HTR-8/SVneo (cell line): ENCODE measurements at places on chromosomes 5 and 9.

DNA sequence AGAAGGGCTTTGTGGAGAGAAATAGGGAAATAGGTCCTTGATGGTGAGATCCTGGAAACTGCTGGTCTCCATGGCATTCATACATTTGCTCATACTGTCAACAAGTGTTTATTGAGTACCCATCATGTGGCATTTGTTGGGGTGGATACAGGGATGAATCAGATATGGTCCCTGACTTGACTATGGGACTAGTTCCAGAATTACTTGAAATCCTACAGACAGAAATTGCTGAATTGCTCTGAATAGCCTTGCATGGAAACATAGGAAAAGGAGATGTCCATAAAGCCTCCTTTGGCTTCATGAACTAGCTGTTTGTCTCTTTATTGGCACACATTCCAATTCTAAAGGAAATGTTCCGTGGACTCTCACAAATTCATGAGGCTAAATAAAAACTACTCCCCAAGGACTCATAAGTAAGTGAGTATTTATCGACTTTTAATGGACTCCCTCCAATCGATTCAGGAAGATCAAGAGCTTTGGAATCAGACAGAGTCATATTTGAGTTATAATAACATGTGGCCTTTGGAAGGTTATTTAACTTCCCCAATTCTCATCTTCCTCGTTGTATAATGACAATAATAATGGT, 122.4 kb upstream of the C6 start:
- DNase-seq: no peak

DNA sequence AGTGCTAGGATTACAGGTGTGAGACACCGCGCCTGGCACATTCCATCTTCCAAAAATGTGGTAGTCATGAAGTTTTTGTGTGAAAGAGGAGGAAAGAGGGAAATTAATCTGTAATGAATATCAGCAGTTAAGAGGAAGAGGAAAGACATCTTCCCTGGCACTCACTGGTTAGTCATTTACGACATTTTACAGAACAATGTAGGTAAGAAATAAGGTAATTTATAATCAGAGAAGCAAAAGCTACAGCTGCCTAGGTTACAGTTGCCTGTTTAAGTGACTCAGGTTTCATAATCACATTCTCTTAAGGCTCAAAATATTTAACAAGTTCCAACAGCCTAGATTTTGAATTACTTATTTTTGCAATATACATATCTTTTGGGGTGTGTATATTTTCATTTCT, 26.9 kb downstream of the CNOT6 start:
- no peak for DNase-seq

DNA sequence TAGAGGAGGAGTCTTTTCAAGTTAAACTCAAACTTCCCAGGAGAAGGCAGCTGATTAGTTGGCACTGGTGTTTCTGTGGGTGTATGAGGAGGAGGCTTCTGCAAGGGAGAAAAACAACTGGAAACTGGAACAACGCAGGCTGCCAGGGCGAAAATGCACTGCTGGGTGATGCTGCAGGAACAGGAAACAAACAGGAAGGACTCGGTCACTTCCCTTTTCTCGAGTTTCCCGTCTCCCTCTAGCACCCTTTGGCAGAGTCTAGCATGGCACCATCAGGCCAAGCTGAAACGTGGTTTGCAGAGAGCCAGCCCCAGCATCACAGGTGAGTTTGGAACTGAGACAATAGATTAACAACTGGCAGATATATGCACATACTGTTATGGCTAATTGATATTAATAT, 77.5 kb upstream of the CAST start:
- DNase-seq: no peak

DNA sequence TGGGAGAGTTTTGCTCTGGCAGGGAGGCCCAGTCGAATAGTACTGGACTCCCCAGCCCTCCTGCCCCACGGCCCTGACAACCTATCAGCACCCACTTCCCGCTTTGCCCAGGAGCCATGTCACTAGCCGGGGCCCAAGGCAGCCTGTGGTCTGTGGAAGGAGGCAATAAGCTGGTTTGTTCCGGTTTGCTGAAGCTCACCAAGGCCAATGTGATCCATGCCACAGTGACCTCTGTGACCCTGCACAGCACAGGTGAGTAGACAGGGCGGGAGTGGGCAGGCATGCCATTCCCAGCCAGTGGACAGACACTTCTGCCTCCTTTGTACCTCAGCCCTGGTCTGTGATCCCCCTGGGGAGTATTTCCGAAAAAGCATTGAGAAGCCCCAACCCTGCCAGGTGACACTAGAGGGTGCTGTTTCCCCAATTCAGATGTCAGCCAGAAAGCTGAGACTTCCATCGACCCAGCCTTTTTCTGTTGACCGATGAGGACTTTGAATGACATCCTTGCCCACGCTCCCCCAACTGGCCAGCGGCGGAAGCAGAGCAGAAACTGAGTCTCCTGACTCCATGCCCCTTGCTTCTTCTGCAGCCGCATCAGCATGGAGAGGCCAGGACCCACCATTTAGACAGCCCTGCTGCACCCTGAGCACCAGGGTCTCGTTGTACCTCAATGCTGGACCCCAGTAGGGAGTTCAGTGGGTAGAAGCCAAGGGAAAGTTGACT, 9.6 kb downstream of the PCYOX1L start:
- peak; percentile 87 for DNase-seq

- no peak for DNase-seq
Measured at GRCh38 chr9:5470122-5470521, 19.8 kb downstream of the CD274 start.

GRCh38 chr5:107381189-107381856, 289.4 kb downstream of the EFNA5 start:
- DNase-seq: peak; percentile 63

DNA sequence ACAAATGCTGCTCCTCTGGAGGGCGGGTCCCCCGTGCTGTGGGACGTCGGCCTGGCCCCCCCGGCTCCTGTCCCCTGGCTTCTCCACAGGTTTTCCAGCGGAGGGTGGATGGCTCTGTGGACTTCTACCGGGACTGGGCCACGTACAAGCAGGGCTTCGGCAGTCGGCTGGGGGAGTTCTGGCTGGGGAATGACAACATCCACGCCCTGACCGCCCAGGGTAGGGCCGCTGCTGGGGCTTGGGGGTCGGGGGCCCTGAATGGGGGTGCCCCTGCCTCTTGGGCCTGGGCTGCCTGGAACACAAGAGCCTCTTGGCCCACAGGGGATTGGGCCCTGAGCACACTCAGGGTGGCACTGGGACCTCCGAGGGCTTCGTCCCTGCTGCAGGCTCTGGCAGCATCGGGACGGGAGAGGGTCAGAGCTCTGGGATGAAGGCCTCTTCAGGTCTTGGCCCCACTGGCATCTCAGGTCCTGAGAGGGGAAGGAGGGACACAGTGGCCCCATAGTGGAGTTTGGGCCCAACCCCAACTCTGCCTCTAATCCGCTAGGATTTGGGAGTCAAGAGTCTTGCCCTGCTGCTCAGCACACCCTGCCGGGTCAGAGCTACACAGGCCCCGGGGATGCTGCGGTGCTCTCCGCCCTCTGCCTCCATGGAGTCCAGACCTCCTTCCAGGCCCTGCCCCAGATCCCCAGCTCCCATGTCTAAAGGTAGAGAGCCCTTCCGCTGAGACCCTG, 5.2 kb downstream of the FCN2 start:
- no peak for DNase-seq

DNA sequence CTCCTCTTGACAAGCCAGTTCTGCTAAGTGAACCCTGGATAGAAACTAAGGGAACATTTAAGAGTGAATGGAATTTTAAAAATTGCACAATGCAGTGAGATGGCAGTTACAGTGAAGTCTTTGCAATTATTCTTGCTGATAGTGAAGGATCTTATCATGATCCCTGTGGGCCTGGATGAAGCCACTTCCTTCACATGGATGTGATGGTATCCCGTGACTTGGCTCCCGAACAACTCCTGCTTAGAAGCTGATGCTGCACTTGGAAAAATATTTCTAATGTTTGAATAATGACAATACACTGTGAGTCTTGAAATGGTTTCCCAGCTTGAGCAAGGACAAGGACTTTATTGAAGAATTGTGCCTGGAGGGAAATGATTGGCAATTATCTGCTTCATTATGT, 49.2 kb upstream of the NTRK2 start:
- no peak for DNase-seq

- DNase-seq: no peak
Measured at GRCh38 chr5:135195270-135195608, 161.2 kb upstream of the PITX1 start.

GRCh38 chr9:90256345-90256744, 386.3 kb downstream of the DIRAS2 start:
- DNase-seq: no peak

- no peak for DNase-seq
Measured at GRCh38 chr9:137383784-137384756, 38.9 kb downstream of the EXD3 start.

- DNase-seq: no peak
Measured at GRCh38 chr9:19939734-19940278, 151.0 kb upstream of the SLC24A2 start.

DNA sequence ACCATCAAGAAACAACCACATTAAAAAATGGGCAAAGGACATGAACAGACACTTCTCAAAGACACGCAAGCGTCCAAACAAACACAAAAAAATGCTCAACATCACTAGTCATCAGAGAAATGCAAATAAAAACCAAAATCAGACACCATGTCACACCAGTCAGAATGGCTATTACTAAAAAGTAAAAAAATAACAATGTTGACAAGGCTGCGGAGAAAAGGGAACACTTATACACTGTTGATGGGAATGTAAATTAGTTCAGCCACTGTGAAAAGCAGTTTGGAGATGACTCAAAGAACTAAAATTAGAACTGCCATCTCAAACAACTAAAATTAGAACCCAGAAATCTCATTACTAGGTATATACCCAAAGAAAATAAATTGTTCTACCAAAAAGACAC, 80.4 kb downstream of the CAAP1 start:
- no peak for DNase-seq

- DNase-seq: no peak
Measured at GRCh38 chr9:90308691-90309090, 333.9 kb downstream of the DIRAS2 start.

DNA sequence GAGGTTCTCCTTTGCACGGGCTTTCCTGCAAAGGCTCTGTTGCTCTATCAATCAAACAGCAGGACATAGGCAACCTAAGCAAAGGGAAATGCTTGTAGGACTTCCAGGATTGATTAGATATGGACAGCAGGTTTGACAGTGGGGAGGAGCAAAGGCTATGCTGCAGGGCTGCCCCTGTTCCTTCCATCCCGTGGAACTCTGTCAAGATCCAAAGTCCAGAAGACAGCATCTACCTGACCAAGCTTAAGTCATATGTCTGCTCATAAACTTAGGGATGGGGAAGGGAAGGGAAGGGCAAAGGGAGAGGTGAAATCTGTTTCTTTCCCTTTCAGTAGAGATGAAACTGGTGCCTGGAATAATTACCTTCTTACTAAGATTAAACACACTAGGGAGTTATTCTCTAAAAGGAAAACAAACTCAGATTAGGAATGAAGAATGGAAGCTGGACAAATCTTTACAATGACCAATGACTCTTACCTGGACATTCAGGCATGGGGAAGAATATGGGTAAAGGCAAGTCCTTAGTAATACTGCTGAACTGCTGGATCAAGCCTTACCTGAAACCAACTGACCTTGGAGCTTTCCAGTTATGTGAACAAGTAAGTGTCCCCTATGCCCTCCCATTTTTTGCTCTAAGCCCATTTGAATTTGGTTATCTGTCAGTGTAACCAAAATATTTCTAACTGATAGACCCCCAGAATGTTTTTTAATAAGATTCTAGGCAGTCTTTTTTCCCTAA, 8.4 kb upstream of the ACOT12 start:
- DNase-seq: no peak

DNA sequence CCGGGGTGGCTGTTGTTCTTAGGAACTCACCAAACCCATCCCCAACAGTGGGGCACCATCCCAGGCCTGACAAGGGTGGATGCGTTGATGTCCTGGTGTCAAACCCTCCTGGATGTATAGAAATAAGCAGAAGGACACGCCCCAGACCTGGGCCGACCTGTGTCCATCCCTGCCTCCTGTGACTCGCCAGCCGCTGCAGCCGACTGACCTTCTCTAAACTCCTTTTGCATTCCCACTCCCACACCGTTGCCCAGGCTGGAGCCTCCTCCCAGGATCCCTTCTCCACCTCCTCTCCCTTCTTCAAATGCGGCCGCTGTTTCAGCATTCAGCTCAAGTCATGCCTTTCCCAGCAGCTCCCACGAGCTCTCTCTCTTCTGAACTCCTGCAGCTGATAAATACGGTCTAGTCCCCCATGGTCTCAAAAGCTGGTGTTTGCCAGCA, 213.2 kb upstream of the IER5L start:
- DNase-seq: no peak

GRCh38 chr5:138869763-138870500, 5.2 kb downstream of the LRRTM2 start:
- DNase-seq: no peak

GRCh38 chr9:13414349-13414748, 134.9 kb upstream of the MPDZ start:
- DNase-seq: no peak

DNA sequence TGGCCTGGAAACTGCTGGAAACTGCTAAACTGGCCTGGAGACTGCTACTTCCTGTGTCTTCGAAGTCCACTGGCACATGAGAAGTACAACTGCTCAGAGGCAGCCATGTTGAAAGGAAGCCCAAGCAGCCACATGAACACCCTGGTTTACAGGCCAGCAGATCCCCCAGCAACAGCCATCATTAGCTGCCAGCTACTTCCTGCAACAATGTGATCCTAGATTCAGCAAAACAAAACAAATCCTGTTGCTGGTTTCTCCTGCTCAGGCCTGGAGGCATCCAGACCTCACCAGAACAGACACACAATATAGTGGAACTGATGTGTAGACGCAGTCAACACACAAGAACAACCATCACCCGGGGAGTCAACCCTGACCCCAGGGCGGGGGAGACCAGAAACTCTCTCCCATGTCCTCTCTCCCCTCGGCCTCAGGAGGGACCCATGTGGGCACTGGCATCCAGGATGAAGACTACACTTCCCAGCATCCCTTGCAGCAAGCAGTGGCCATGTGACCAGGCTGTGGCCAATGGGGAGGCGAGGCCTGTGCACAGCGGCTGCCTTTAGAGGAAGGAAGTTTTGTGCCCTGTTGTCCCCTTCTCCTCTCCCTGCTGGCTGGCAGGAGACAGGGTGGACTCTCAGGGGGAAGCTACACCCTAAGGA, 9.2 kb upstream of the LCN15 start:
- no peak for DNase-seq

GRCh38 chr9:6034954-6035353, 19.5 kb upstream of the RANBP6 start:
- no peak for DNase-seq

DNA sequence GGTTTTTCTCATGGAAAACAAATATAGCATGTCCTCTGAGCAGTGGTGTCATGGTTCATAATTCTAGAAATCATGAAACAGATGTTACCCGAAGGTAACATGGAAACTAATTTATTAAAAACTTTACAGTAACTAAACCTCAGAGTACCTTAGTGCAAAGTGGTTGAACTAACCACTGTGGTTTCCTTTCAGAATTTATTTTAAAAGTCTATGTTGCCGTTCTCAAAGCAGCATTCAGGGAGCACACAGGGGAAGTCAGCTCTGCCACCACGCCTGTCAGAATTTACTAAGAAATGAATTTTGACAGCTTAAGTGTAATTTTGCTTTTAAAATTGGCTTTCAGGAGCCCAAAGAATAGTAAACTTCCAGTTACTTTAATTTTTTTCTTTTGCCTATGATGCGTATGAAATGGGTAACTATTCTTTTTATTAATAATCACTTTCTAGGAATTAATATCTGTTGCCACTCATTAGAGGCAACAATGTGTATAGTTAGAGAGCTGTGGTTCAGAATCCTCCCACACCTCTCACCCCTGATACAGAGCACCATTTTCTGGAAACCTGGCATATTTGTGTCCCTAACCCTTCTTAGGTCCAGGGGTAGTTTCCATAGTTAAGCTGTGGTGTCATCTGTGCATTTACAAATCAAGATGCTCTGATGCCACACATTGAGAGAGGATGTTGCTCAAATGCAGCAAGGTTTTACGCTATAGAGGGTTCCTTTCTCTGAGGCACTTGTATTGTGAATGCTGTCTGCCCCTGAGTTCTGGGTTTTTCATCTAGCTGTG, 202.6 kb downstream of the ZSWIM6 start:
- no peak for DNase-seq
